ENCODE measurements at places on chromosomes 11 and 22.

DNA sequence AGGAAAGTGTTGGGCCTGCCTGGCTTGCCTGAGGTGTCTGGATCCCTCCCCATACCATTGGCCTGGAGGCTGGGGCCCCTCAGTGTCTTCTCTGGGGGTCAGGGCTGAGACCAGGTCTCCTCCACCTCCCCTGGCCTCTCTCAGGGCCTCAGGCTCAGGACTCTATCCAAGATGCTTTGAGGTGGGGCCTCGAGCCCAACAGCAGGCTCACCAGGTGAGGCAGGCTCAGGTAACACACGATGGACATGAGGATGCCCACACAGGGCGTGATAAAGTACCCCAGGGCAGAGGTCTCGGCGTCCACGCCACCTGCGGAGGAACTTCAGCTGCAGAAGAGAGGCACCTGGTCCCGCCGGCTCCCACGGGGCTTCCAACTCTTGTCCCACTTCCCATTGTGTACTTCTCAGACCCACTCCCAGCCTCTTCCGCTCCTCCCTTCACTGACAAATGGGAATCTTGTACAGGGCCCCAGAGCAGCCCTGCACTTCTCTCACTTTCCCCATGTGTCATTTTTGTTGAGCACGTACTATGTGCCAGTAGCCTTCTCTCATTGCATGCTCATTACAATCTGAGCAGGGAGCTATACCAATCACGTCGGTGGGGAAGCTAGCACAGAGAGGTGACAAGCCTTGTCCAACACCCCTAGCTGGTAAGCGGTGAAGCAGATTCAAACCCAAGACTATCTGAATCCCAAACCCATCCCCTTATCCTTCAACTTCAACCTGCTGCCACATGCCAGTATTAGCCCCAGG is 3.8 kb downstream of the SLC29A2 start:
- DNase-seq = no peak

- no peak for DNase-seq
Measured at GRCh38 chr22:42670921-42671709, 21.9 kb upstream of the CYB5R3 start.

DNA sequence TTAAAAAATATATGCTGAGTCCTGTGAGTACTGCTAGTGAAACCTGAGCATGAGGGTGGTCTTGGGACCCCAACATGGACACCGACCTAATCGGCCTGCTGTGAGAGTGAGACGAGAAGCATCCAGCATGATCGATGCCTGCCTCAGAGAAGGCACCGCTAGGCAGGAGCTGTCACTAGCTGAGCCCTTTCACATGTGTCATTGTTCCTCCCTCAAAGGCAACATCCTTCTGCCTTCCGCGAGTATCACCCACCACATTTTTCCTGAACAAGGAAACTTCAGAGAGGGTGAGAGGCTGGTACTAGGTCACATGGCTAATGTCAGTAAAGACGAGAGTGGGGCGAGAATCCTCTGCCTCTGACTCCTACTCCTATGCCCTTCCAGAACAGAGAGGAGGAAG is 35.6 kb downstream of the AP1B1 start:
- no peak for DNase-seq

GRCh38 chr11:131037873-131038272 is 121.6 kb upstream of the SNX19 start:
- DNase-seq = no peak

DNA sequence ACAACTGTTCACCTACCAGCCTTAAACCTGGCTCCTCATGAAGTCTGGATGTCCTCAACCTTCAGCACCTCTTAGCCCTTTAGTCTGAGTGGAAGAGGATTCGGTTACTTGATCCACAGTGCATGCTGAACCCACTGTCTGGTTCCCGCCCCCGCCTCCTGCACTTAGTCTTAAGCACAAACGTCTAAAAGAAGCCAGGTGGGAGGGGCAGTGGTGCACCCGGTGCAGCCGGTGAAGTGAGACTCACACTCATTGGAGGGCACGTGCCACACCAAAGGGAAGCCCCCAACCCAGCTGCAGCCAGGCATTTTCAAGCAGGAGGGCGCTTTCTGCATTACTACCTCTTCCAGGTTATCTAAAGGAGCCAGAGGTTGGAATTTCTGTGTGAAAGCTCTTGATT is 146.8 kb downstream of the COMMD9 start:
- no peak for DNase-seq

DNA sequence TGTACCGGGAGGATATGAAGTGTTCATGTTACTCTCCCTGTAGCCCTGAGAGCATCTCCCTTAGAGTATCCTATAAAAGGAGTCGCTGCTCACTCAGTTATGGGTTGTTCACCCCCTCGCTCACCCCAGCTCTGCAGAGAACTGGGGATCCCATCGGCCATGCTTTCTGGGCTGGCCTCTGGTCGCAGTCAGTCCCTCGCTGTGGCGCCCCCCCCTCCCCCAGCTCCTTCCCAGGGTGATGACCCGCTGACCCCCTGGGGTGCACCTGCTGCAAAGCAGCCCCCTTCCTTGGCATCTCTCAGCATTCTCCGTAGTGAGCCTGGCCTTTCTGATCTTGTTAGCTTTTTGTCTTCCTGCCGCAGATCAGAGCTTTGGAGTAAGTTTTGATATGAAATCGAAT is 10.3 kb upstream of the PARVG start:
- no peak for DNase-seq

DNA sequence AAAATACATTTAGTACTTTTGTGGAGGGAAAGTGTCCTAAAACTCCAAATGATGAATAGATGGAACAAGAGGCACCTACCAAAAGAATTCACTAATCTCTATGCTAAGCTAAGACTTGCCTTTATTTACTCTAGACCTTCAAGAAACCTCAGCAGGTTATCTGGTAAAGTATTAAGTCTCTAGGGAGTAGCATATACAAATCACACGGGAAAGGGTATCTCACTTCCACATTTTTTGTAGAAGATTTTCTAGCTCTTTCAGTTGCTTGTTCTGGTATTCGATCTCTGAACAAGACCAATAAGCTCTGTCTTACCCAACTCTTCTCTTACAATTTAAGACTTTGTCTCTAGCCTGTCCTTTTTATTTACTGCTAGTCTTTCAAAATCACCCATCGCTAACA is 18.1 kb upstream of the CADM1 start:
- DNase-seq = no peak

- no peak for DNase-seq
Measured at GRCh38 chr11:94774345-94774744, 6.2 kb downstream of the AMOTL1 start.

- DNase-seq = peak; percentile 61
Measured at GRCh38 chr22:22745225-22746060, 101.0 kb downstream of the GGTLC2 start.

- no peak for DNase-seq
Measured at GRCh38 chr11:6390718-6391469, 620 bp downstream of the SMPD1 start.

- no peak for DNase-seq
Measured at GRCh38 chr11:31131760-31132159, 237.8 kb downstream of the DCDC1 start.

- DNase-seq = peak; percentile 60
Measured at GRCh38 chr22:22752556-22753477, 108.4 kb downstream of the GGTLC2 start.

GRCh38 chr22:43851058-43851978 is 11.0 kb downstream of the SULT4A1 start:
- DNase-seq = no peak

DNA sequence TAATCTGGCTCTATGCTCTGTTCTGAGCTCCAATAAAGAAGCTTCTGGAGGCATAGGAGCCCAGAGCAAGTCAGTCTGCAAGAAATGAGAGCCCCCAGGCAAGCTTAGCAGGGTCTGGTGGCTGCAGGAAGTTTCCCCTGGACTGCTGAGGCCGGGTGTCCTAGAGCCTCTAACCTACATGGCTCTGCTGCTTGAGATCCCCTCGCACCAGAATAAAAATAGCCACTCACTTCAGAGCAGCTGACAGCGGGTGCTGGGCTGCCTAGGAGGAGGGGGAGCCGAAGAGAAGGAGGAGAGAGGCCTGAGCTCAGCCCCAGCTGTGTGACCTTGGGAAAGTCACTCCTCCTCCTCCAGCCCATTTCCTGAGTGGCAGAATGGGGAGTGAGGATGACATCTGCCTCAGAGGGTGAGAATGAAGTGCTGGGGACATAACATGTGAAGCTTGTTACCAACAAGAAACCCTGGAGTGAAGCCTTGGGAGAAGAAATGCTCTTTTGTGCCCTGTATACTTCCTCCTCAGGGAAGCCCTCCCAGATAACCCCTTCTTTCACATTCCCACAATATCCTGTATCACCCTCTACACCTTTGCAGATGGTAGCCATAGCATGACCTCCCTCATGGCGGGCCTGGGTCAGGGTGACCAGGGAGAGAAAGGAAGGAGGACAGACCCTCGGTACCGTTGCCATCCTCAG is 3.6 kb upstream of the INPP5J start:
- DNase-seq = no peak

DNA sequence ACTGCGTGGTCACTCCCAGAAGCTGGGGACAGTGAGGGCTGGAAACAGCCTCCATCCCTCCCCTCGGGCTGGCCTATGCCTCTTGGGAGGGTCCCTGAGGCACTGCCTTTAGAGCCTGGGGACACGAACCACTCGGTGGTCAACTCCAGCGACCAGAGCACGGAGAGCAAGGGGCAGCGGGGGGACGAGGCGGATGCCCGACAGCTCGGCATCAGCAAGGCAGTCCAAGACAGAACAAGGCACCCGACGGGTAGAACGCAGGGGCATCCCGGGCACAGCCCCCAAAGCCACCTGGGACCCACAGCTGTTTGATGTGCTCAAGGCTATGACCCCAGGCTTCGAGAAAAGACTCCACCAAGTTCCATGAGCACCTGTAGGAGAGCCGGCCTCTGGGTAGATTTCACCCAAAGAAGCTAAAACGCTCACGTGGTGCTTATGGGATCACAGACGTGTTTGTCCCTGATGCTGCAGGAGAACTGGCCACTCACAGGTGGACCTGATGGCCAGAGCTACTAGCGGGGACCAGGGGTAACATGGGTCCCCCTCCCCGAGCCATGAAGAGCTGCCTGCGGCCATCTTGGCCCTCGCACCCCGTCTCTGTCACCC is 510 bp upstream of the LSP1 start:
- DNase-seq = no peak

- no peak for DNase-seq
Measured at GRCh38 chr11:130000552-130001176, 2.0 kb downstream of the PRDM10 start.
